ENCODE measurements at places on chromosomes 4 and X.

- DNase-seq, result no peak
Observed at GRCh38 chr4:57184378-57185029, 74.3 kb upstream of the IGFBP7 start.

- no peak for DNase-seq
Observed at GRCh38 chr4:32161392-32161791, 1441.2 kb downstream of the PCDH7 start.

GRCh38 chr4:97953171-97953941 lies 189.9 kb downstream of the STPG2 start:
- no peak for DNase-seq

DNA sequence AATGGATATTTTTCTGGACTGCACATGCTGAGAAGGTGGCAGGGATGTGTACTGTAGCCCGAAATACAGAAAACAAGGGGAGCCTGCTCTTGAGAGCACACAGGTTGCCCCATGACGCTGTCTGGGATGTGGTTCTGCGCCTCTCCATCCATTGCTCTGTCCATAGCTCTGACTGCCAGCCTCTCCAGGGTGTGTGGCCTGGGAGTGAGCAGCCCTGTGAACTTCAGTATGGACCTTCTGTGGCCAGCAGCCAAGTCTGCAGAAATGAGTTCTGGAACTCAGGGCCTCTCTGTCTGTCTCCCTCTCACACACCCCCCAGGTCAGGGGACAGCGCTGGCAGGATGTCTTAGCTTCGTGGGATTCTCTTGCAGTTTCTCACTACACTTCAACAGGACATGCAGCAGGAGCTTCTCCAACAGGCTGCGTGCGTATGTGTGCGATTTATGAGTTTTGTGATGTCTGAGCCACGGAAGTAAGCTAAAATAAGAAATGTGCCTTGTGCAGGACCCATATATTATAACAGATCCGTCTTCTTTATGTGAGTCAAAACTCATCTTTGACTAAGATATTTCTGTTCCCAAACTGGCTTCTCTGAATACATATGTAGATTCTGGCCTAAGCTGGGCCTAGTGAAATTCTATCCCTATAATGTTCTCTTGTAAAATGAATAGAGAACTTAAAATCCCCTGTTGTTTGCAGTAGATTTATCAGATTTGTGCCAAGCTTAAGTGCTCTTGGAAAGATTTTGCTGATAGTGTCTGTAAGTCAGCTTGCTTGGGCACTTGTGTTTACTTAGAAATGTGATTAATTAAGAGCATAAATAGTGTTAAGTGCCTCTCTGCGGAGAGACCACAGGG lies 40.0 kb downstream of the PROM1 start:
- no peak for DNase-seq

GRCh38 chr4:87141428-87141827 lies 79.0 kb downstream of the KLHL8 start:
- no peak for DNase-seq

DNA sequence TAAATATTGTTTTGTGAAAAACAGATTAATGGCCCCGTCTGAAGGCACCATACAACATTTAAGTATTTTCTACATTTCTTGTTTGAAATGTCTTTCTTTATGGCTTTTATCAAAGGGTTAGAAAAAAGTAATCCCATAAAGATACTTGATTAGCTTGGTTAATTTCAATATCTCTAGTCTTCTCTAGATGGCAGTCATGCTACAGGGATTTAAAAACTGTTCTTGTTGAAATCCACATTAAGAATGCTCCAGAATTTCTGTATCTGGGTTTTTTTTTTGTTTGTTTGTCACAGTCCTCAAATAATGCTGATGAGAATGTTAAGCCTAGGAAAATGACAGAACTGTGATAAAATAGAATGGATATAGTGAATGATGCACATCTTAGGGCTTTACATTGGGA lies 109.0 kb upstream of the AADAT start:
- no peak for DNase-seq

DNA sequence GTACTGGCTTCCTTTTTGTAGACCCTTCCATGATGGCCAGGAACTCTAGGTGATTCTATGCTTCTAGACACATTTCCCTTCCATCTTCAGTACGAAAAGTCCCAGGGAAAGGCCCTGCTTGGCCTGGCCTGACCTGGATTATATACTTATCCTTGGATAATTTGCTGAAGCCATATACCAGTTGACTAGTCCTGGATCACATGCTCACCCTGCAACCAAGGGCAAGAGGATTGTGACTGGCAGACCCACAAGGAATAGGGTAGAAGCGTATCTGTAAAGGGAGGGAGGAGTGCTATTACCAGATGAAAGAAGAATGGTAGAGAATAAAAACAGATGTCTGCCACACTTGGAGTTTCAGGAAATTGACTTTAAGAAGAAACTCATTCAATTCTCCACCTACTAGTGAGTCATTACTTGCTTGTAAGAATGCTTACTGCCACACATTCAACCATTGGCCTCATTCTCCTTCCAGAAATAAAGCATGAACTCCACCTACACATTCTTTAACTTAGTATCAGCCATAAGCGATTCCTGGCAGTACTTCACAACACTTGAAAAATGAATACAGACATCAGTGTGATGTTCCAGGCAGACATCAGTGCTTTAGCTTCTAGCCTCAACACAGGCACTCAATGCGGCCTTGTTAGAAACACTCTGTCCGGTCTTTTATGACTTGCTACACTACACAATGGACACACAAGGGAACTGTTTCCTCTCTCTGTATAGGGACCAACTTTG lies 141.8 kb downstream of the CBR4 start:
- DNase-seq, result no peak

GRCh38 chrX:154815274-154815818 lies 10.1 kb upstream of the MPP1 start:
- no peak for DNase-seq

- no peak for DNase-seq
Observed at GRCh38 chr4:53659737-53660136, 68.5 kb upstream of the LNX1 start.

Data from GM13977 (cell line).